Smooth muscle cell of the brain vasculature (primary cell): ENCODE measurements at places on chromosomes 5 and 9.

GRCh38 chr5:16455668-16456067 lies 9.9 kb downstream of the ZNF622 start:
- DNase-seq: no peak

DNA sequence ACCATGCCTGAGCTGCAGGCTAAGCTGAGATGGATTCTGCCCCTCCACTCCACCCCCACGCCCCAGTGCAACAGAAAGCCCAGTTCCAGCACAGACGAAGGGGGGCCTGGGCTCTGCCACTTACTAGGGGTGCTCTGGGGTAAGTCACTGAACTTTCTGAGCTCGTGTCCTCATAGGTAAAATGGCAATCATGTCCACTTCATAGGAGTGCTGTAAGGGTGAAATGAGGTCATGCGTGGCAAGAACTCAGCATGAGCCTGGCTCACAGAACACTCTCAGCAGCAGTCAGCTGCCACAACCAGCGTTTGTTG lies 8.4 kb upstream of the PSD2 start:
- DNase-seq: no peak

- DNase-seq: no peak
Measured at GRCh38 chr9:133987446-133987788, 4.7 kb downstream of the VAV2 start.

- DNase-seq: no peak
Measured at GRCh38 chr5:41925555-41925951, 472 bp downstream of the FBXO4 start.

DNA sequence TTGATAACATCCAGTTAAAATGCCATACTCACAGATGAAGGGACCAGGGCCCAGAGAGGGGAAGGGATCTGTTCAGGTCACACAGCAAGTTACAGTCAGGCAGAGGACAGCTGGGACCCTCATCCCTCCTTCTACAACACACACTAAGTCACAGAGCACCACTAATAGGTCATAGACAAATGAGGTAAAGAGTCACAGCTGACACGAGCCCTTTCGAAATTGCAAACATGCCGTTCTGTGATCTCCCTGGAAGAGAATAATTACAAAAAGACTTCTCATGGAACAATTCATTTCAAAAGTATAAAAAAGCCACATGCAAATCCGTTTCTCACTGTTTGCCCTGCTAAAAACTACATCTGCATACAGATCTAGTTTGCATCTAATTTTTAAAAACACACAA lies 15.5 kb downstream of the IGFBPL1 start:
- no peak for DNase-seq

- no peak for DNase-seq
Measured at GRCh38 chr9:70113403-70114022, 69.9 kb downstream of the MAMDC2 start.

DNA sequence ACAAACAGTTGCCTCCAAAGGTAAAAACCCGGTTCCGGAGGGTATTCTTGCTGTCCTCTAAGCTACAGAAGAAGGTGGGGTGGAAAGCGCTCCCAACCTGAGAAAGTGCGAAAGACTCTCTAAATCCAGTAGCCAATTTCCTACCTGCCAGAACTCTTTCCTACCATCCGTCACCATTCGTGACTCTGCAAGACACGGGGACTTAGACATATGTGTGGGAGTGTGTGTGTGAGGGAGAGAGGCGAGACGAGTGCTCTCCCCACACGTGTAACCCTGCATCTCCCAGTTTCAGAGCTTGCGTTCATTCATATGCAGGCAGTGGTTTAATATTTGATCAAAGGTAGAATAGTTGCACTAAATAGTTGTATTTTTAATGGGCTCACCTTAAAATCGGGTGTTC lies 473 bp upstream of the GABRA1 start:
- DNase-seq: no peak

DNA sequence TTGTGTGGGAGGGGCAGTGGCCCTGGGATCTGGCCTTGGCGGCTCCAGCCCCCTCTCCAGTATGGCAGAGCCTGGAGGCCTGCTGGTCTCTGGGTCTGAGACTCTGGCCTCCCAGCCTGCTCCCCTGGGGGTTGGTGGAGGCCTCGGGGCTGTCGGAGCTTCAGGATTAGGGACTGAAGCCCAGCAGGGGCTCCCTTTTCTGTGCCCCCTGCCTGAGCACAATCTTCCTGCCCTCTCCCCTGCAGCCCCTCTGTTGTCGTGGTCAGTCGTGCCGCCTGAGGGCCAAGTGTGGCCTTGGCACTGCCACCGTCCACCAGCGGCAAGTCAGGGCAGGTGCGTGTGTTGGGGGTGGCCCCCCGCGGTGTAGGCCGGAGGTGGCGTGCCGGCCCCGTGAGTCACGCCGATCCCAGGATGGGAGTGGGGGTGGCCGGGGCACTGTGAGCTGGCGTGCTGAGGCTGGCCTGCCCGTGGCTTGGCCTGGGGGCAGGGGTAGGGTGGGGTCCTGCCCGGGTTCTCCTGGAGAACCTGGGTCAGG lies 53.6 kb downstream of the RXRA start:
- DNase-seq: no peak

DNA sequence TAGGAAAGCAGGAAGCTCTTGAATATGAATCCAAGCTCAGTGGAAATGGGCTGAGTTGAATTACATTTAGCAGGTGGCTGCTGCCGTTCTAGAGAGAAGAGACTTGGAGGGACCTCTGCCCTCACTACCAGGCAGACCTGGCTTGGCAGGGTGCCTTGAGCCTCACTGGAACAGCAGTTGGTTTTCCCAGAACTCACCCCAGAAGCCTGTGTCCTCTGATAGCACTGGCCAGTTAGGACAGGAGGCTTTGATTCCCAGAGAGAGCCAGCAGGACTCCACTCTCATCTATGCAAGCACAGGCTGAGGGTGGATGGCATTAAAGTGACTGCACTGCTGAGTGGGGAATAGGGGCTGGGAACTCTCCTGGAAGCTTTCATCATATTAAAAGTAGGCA lies 54.8 kb downstream of the PWWP2A start:
- DNase-seq: no peak

- DNase-seq: no peak
Measured at GRCh38 chr5:159912033-159912800, 4.1 kb upstream of the ADRA1B start.

GRCh38 chr9:6098431-6098830 lies 83.0 kb upstream of the RANBP6 start:
- no peak for DNase-seq

DNA sequence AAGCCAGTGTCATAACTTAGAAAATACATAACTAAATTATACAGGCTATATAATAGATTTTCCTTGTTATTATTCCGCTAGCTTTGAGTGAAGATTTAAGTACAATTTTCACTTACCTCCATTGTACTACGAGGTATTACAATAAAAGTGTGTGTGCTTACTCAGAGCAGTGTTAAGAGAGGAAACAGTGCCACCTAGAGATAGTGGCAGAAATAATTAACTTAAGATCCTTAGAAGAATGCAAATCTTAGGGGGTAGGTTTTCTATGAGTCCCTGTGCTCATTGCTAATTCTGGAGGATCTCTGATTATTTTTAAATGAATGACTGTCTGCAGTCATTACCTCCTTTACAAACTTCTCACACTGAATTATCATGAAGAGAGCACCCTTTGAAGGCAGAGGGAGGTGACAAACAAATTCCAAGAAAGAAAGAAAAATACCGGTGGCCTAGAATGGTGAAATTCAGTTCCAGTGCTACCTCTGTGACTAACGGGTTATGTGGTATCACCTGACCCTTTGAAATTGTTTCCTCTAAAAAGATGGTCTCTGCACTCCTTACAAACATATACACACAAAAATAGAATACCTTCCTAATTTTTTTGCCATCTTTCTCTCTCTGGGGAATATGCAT lies 379.8 kb downstream of the TRIM36 start:
- DNase-seq: no peak

- DNase-seq: no peak
Measured at GRCh38 chr9:2639786-2640185, 18.2 kb downstream of the VLDLR start.

DNA sequence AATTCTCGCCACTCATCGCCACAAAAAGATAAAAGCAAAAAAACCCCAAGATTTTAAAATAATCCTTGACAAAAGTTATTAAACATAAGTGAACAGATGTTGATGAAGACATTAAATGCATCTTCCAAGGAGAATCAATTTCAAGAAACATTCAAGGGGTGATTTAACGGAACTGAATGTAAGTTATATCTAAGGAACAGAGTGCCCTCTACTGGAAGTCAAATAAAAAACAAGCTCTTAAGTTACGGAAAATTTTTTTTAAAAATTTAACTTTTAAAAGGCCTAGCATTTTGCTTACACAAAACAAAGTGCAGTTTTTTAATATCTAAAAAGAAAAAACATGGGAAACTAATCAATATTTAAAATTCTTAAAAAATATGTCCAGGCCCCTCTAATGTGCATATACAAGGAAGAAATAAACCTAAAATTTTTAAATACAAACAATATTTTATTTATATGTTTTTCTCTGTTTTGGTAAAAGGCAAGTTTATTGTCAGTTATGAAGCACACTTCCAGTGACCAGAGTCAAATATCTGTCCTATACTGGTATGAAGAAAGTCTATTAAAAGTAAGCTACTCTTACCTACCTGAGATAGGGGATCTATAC lies 28.0 kb downstream of the TEX10 start:
- no peak for DNase-seq

DNA sequence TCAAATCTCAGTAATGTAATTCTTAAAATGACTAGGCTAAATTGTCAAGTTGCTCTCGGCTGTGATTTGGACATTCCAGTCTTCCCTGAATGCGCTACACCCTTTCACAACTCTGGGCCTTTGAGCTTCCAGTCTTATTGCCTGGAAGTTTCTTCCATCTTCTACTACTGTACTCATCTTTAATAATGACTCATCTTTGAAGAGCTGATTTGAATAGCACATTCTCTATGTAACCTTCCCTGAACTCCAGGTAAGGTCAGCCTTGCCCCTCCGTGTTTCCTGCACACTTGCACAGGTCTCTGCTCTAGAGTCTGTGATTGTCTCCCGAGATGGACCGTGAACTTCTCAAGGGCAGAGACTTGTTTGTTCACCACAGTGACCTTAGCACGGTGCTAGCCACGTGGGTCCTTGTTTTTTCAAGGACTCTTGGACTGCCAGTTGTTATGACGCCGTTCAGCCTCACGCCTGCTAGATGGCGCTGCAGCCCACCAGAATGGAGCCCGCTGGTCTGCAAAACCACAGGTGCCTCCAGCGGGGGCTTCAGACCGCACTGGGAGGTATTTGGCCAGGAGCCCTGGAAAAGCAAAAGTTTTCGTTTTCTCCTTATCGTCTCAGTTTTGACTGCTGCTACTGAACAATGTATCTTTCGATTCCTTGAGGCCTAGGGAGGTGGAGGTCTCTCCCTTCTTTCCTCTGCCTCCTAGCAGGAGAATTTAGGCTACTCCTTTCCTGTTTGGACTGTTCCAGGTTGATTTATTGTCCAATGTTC lies 44.4 kb downstream of the SEC61B start:
- peak; percentile 47 for DNase-seq

- no peak for DNase-seq
Measured at GRCh38 chr9:127644943-127645342, 32.9 kb downstream of the STXBP1 start.

DNA sequence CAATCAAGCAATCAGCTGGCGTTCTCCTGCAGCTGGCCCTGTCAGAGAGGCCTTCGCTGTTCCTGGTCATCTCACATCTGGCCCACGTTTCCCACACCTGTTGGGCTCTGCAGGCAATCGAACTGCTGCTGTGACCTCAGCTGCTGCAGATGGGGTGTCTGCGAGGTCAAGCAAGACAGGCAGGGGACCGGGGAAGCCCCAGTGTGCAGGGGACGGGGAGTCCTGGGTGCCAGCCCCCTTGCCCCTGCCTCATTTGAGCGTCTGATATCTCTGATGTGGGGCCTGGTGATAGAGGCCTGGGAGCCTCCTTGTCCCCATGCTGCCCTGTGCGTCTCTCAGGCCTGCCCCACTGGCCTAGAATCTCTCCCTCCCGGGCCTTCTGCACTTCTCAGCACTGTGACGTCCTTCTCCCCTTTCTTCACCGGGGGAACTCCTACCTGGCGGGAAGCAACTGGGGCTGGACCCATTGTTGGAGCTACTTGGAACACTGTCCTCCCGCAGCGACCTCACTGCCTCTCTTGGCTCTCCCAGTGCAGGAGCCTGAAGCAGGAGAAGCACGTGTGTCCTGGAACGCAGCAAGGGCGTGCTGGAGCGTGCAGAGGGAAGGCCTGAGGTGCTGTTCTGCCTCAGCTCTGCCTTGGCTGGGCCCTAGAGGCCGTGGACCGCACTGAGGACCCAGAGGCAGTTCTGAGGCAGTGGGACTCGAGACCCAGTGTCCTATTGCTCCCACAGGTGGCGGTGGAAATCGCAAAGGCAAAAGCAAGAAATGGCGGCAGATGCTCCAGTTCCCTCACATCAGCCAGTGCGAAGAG lies 3.9 kb downstream of the GRK6 start:
- no peak for DNase-seq

- no peak for DNase-seq
Measured at GRCh38 chr5:33372721-33373472, 67.9 kb upstream of the TARS1 start.

DNA sequence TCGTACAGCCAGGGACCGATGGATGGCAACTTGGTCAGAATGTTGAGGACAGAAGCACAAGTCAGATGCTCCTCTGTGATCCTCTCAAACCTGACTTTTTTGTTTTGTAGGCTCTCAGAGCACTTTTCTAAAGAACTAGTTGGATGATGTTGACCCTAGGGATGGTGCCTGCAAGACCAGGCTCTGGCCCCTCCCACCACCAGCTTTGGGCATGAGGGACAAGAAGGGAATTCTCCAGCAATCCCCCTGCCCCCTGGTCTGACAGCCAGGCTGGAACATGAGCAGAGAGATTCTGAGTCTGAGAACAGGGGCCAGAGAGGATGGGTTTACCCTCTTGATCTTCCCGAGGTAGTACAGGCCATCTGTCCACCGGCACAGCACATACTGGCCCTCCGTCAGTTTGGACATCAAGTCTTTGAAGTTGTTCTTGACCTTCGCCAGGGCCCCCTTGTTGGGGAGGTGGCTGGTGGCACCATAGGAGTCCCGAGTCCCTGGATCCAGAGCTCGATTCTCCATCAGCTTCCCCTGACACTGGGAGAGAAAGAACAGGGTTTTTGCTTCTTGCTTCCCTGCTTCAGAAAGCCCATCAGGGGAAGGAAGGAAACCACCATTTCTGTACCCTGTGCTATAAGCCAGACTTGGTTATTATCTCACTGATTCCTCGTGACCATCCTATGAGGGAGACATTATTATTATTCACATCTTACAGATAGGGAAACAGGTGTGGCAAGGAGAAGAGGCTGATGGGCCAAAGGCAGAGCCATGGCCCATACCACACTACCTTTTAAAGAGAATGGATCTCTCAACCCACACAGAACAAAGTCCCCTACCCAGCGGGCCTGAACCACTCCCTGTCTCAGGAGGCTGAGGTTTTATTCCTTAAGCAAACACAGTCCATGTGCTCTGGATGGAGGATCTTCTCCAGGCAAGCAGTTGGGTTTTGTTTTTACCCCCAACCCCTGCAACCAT lies 2.5 kb downstream of the PHF19 start:
- no peak for DNase-seq

GRCh38 chr9:131667576-131667975 lies 72.3 kb downstream of the RAPGEF1 start:
- no peak for DNase-seq
